Stimulated activated CD4-positive, alpha-beta T cell treated with anti-CD3 and anti-CD28 coated beads, Interleukin-1b, Interleukin-23, amount 100 ng/mL, for 4 hours (primary cell): ENCODE measurements at places on chromosomes 3 and 15.

- no peak for DNase-seq
Observed at GRCh38 chr3:128372281-128372680, 94.4 kb downstream of the DNAJB8 start.

DNA sequence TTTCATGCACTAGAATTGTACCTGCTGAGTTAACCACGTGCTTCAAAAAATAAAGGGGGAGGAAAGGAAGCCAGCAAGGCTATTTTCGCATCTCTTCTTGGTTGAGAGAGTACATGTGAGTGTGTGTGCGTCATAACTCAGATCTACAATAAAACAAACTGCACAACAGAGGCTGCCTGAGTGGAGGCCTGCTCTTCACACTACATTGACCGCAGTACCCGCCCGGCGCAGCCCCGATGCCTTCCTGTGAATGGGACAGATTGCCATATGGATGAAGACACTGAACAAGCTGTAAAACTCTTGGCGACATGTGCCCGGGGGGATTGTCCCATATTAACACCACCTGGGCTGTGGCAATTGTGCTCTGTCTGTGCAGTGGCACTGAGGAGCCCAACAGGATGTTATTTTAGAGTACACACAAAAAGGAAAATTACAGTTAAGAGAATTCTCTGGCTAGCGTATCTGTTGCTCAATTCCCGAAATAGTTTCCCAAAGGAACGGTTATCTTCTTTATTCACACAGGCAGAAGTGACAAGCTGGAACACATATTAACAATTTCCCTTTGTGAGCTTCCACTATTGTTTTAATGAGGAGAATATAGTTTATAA lies 551.5 kb downstream of the FOXP1 start:
- DNase-seq: no peak

GRCh38 chr3:112116748-112117186 lies 16.3 kb downstream of the GCSAM start:
- no peak for DNase-seq

- no peak for DNase-seq
Observed at GRCh38 chr15:63045879-63046278, 3.3 kb downstream of the TPM1 start.

GRCh38 chr3:95172164-95172943 lies 1109.5 kb downstream of the NSUN3 start:
- no peak for DNase-seq

DNA sequence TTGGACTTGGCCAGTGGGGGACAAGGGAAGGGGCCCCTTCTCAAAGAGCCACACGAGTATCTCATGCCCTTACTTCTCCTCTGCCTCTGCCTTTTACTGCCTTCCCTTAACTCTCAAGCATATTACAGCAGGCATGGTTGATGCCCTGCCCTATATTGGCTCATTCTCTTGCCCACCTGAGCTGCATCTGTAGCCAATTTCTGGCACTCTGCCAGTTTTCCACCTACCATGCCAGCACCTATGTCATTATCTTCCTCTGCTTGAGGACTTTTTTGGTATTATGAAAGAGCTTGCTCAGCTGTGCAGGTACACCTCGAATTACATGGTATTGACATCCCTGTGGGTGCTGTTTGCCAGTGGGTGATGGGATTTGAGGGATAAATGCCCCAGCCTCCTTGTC lies 181.8 kb downstream of the OXSM start:
- no peak for DNase-seq

DNA sequence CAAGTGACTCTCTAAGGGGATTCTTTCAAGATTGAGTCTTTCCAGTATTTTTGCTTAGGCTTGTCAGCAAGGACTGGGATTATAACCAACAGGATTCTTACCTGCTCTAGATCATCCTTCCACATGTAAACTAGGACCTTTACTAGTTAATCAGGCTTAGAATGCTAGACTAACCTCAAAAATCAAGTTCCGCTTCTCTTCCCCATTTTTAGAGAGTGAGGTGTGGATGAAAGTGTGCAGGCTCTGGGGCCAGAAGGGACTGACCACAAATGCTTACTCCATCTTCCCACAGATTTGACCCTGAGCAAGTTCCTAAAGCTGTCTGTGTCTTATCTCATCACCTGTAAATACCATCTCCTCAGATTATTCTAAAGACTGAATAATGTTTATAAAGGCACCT lies 89.5 kb upstream of the IL12A start:
- DNase-seq: no peak

DNA sequence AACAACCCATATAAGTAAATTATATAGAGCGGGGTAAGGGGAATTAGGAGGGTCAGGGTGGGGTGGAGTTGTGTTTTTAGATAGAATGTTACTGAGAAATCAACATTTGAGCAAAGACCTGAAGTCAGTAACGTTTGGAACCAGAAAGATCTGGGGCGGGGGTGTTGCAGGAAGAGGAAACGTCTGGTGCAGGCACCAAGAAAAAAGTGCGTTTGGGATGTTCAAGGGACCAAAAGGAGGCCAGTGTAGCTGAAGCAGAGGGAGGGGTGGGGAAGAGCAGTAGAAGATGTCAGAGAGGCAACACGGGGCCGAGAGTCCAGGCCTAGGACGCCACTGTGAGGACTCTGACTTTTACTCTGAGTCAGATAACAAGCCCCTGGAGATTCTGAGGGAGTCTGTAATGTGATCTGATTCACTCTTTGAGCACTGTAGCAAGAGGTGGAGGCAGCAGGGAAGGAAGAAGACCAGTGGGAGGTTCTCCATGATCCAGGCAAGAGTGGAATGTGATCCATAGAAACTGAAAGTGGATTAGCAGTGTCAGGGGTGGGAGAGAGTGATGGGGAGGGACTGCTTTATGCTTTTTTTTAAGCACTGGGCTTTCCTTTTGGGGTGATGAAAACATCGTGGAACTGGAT lies 179.3 kb upstream of the CHRM5 start:
- no peak for DNase-seq

GRCh38 chr3:75061806-75062205 lies 447.3 kb upstream of the CNTN3 start:
- DNase-seq: no peak

GRCh38 chr15:40879609-40880008 lies 5.6 kb upstream of the RHOV start:
- no peak for DNase-seq

DNA sequence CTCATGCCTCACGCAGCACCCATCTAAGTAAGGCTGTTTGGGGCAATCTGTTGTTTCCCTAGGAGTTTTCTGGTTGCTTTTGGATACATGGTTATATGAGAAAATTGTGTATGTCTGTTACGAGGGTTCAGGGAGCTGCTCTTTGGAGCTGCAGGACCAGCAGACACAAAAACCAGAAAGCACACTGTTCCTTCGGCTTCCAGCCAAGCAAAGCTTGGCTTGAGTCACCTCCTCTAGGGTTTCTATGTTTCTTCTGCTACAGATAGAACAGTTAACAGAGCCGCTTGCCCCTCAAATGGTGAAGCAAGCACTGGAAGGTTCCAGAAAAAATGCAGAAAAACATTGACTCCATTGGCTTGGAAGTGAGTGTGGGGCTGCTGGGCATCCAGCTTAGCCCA lies 49.2 kb upstream of the CTDSPL start:
- no peak for DNase-seq

GRCh38 chr3:16529264-16529663 lies 15.8 kb upstream of the RFTN1 start:
- DNase-seq: no peak

DNA sequence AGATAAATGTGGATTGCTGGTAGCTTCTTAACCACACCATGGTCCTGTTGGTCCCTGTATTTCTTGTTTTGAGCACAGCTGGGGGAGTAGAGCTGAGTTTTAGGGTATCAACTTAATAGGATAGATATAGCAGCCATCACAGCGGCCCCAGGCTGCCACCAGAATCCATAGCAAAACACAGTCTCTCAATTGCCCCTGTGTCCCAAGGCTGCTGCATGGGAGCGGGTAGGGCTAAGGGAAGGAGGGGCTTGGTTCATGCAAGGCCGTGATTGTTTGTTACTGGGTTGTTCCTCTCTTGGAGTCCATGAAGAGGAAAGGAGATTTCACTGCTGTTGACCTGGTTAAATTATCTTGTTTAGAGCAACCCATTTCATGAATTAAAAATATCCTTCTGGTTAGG lies 22.1 kb downstream of the ARNT2 start:
- no peak for DNase-seq

DNA sequence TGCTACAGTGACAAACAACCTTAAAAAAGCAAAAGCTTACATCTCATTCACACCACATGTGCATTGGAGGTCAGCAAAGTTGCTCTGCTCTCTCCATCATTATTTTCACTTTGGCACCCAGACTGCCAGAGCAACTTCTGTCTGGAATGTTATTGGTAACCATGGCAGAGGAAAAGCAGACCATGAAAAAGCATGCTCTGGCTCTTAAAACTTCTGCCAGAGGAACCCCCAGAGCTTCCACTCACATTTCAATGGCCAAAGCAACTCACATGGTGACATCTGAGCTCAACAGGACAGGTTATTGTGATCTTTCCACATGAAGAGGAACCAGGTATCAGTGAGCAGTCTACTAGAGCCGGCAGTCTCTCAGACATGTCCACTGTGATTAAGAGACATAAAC lies 21.9 kb upstream of the FRMD5 start:
- DNase-seq: no peak

GRCh38 chr3:168476360-168476980 lies 380.7 kb upstream of the GOLIM4 start:
- DNase-seq: no peak

GRCh38 chr3:100470951-100471350 lies 21.5 kb upstream of the TMEM45A start:
- DNase-seq: no peak

- no peak for DNase-seq
Observed at GRCh38 chr3:195770081-195770840, 41.5 kb downstream of the MUC4 start.

DNA sequence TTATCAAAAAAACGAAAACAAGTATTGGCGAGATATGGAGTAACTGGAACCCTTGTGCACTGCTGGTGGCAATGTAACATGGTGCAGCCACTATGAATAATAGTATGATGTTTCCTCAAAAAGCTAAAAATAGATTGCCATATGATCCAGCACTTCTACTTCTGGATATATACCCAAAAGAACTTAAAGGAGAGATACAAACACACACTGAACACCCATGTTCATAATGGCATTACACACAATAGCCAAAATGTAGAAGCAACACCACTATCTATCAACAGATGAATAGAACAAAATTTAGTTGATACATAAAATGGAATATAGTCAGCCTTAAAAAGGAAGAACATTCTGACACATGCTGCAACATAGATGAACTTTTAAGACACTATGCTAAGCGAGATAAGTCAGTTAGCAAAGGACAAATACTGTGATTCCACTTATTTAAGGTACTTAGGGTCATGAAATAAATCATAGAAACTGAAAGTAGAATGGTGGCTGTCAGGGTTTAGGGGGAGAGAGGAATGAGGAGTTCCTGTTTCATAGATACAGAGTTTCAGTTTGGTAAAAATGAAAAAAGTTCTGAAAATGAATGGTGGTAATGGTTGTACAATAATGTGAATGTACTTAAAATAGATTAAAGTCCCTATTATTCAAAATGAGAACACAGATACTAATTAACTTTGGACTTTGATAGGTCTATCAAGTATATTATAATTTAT lies 59.4 kb upstream of the IMPG2 start:
- DNase-seq: no peak

GRCh38 chr15:71430782-71431181 lies 315.5 kb downstream of the THSD4 start:
- DNase-seq: no peak

- DNase-seq: no peak
Observed at GRCh38 chr15:89808160-89808870, 6.3 kb downstream of the ANPEP start.

GRCh38 chr3:39288300-39288808 lies 8.5 kb upstream of the CX3CR1 start:
- DNase-seq: peak; percentile 61

GRCh38 chr3:25044762-25045710 lies 383.0 kb upstream of the RARB start:
- no peak for DNase-seq

DNA sequence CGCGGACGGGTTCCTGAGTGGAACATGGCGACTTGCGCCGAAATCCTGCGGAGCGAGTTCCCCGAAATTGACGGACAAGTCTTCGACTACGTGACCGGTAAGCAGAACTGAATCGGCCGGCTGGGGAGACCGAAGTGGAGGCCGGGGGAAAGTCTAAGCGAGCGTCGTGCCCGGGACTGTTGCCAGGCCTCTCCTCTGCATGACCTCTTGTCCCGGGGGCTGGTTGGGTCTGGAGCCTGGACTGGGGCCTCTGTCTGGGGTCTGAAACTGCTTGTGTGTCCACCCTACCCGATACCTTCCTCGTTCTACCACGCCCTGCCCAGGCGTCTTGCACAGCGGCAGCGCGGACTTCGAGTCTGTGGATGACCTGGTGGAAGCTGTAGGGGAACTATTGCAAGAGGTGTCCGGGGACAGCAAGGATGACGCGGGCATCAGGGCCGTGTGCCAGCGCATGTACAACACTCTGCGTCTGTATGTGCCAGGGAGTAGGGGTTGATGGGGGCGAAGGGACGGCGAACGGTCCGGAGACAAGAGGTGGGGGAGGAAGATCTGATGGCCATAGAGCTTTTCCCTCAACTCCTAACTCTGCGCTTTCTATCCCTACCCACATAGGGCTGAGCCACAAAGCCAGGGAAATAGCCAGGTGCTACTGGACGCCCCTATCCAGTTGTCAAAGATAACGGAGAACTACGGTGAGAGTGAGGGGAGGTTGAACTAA lies at the start of gene ABCF3:
TSS of gene ABCF3 (plus strand) at position 16 of the 718 bp plus-strand sequence. CDS start at position 25, 9 bp downstream.
- DNase-seq: no peak

- DNase-seq: no peak
Observed at GRCh38 chr3:14208977-14209394, 30.4 kb downstream of the LSM3 start.

DNA sequence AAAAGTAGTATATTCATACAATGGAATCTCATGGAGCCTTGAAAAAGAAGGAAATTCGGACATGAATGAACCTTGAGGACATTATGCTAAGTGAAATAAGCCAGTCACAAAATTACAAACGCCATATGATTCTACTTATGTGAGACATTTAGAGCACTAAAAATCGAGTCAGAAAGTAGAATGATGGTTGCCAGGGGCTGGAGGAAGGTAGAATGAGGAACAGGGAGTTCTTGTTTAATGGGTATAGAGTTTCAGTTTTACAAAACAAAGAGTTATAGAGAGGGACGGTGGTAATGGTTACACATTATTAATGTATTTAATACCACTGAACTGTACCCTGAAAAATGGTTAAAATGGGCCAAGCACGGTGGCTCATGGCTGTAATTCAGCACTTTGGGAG lies 19.5 kb downstream of the UBXN7 start:
- no peak for DNase-seq

DNA sequence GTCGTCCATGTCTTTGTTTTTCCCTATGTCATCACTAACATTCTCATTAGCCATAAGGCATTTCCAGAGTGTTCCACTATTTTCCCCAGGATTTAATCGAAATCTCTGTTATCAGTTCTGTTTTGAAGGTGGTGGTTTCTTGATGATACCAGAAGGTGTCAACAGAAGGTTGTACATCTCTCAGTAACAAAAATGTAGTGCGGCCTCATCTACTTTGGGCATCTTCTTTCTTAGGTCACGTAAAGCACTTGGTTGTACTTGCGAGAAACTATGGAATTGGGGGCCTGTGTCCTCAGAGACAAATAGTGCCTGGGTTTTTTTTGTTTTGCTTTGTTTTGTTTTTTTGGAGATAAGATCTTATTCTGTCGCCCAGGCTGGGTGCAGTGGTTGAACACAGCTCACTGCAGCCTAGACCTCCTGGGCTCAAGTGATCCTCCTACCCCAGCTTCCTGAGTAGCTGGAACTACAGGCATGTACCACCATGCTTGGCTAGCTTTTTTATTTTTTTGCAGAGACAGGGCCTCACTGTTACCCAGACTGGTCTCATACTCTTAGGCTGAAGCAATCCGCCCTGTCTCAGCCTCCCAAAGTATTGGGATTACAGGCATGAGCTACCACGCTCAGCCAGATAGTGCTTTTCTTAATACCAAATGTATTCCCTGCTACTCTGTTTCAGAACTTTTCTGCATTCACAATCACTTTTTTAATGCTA lies 61.2 kb upstream of the FURIN start:
- DNase-seq: no peak
